ENCODE measurements at places on chromosomes 16 and 17. TPM values are rescaled to one million over a fixed set of nuclear protein-coding genes. Genes with fewer than 3 reads are reported as not detected.

The SLC35G6 gene
- not detected for total RNA-seq

The CRHR1 gene
- not detected for total RNA-seq

The TBC1D3I gene
- total RNA-seq, result 0.45 TPM

GRCh38 chr17:67433248-67433924 is 56.3 kb downstream of the PITPNC1 start:
- DNase-seq, result no peak

- no peak for DNase-seq
Observed at GRCh38 chr17:64386412-64387144, 4.1 kb downstream of the PECAM1 start.
